Naive thymus-derived CD4-positive, alpha-beta T cell (primary cell): ENCODE measurements at places on chromosomes 13 and 19. TPM values are rescaled to one million over a fixed set of nuclear protein-coding genes. Genes with fewer than 3 reads are reported as not detected.

- DNase-seq: no peak
Measured at GRCh38 chr13:23572836-23573235, 2.6 kb downstream of the TNFRSF19 start.

Gene LGI4
- 0.51 TPM for total RNA-seq

DNA sequence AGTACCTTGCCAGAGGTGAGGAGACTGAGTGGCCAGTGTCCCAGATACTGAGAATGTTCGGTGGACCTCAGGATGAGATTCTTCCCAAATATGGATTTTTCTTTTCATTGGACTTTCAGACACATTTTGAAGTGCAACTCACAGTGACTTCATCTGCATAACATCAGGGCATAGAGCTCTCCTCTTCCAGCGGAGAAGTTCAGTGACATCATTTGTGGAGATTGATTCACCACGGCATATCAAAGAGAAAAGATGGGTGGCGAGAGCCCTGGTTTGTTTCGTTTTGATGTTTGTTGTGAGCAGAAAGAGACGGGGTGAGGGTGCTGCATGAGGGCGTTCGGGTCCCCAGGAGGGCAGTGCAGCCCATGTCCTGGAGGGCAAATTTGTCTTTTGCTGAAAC lies 120.1 kb upstream of the GPR12 start:
- DNase-seq: no peak

DNA sequence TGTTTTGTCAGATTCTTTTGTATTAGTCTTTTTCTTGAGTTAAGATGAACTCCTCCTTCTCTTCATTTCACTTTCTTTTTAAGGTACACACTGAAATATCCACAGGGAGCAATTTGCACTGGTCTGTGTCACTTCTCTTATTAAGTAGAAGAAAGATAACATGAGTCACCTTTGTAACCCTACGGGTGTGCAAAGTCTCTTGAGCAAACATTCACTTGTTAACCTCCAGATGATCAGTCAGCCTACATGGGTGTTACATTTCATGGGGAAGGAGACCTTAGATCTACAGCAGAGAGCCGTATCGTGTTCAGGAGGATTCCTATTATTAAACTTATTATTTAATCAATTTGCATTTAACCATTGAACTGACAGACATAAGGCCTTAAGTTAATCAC lies 5.1 kb downstream of the ZNF507 start:
- DNase-seq: no peak

GRCh38 chr13:82412749-82413148 lies 1469.5 kb downstream of the SLITRK1 start:
- no peak for DNase-seq

GRCh38 chr19:36672368-36672767 lies 5.7 kb upstream of the ZNF461 start:
- no peak for DNase-seq
